ENCODE measurements at places on chromosomes 11 and 22.

GRCh38 chr22:32080904-32081303 is 37.8 kb downstream of the SLC5A1 start:
- no peak for DNase-seq

GRCh38 chr11:4704790-4705334 is 278 bp downstream of the MMP26 start:
- DNase-seq: no peak

DNA sequence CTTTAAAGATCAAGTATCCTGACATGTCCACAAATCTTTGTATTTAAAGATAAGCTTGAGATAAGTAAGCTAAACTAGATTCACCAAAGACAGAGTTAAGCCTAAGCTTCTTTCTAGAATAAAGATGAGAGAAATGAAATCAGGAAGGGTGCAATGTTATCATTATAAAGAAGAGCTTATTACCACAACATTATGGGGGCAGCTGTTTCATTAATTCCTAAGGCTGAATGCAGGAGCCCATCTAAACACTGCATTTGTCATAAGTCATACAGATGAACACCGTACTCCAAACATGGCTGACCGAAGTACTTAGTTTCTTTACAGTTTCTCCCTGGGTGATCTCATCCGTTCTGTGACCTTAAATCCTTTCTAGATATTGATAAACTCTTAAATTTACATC is 16.3 kb downstream of the FDX1 start:
- DNase-seq: no peak

- DNase-seq: no peak
Measured at GRCh38 chr11:126405374-126405773, 49.9 kb downstream of the ST3GAL4 start.

DNA sequence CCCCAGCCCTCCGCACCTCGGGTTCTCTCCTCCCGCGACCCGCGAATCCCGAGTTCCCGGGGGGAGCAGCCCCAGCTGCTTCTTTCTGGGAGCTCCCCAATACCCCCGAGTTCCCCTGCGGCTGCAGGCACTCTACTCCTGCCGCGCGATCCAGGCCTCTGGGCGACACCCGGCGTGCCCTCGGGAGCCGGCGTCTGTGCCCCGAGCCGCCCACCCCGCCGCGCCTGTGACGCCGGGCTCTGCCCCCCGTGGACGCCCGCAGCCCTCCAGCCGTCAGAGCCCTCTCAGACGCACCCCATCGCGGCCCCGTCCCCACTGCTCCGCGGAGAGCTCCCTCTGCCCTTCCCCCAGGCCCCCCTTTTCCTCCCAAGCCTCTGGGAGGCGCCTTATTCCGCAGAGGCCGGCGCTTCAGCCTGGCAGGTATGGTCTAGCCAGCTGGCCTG is 422 bp downstream of the GLB1L2 start:
- DNase-seq: peak; percentile 5

GRCh38 chr11:121870206-121871045 is 245.6 kb downstream of the BLID start:
- no peak for DNase-seq

DNA sequence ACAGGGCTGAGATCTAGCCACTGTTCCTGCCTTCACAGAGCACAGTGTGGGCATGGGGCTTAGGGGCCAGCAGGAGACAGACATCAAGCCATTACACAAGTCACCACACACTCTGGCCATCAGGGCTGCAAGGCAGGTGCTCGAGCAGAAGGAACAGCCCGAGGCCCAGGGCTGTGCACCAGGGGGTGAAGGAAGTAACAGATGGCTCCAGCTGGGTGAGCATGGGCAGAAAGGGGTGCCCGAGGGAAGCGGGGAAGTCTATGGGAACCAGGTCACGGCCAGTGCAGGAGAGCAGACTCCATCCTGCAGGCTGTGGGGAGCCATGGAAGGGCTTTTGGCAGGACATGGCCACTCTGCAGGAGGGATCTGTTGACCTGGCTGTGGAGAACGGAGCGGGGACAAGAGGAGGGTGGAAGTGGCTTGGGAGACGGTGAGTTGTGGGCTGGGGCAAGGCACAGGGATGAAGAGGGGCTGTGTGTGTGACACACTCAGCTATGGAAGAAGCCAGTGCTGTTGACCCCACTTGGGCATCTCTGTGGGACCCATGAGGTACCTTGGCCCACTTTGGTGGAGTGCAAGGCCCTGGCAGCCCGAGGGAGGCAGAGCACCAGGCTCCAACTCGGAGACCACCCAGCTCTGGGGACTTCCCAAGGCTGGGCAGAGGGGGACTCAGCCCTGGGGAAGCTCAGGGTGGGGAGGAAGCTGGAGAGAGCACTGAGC is 3.6 kb downstream of the C11orf68 start:
- DNase-seq: no peak

DNA sequence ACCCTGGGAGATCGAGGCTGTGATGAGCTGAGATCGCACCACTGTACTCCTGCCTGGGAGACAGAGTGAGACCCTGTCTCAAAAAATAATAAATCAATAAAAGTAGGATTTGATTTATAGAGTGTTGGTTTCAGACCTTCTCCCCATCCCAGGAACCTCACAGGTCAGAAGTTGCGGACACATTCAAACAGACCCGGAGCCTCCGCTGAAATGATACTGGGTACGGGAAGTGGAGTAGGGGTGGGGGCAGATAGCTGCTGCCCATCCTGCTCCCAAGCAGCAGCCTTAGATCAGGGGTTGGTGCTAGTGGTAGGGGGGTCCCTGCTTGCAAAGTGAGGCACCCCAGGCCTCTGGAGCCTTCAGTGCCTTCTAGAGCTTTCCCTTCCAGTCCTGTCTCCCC is 7.8 kb downstream of the PRDM11 start:
- no peak for DNase-seq

GRCh38 chr11:3164552-3165151 is 458 bp downstream of the OSBPL5 start:
- DNase-seq: no peak

DNA sequence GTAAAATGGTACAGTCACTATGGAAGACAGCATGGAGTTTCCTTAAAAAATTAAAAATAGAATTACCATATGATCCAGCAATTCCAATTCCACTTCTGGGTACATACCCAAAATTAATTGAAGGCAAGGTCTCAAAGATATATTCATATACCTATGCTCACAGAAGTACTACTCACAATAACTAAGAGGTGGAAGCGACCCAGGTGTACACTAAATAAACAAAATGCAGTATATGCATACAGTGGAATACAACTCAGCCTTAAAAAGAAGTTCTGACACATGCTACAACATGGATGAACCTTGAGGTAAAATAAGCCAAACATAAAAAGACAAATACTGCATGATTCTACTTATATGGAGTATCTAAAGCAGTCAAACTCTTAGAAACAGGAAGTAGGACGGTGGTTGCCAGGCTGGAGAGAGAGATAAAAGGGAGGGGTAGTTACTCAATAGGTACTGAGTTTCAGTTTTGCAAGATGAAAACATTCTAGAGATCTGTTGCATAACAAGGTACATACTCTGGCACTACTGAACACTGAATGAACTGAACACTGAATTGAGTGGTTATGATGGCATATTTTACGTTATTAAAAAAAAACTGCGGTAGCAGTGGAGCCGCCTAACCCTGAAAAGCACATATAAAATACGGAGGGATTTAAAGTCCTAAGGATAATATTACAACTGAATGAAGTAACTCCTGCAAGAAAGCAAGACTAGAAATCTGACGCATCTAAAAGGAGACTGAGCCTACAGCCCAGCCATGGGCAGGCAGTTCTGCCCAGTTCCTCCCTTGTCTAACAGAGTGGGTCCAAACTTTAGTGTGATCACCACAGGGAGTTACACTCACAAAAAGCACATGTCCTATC is 12.8 kb downstream of the DGCR2 start:
- no peak for DNase-seq

- no peak for DNase-seq
Measured at GRCh38 chr11:127493330-127494022, 492.9 kb upstream of the KIRREL3 start.

GRCh38 chr11:69416762-69417698 is 64.4 kb upstream of the LINC01488 start:
- no peak for DNase-seq
